ENCODE measurements at places on chromosomes 4 and X.

- DNase-seq = no peak
Observed at GRCh38 chr4:101695176-101695575, 95.4 kb upstream of the BANK1 start.

DNA sequence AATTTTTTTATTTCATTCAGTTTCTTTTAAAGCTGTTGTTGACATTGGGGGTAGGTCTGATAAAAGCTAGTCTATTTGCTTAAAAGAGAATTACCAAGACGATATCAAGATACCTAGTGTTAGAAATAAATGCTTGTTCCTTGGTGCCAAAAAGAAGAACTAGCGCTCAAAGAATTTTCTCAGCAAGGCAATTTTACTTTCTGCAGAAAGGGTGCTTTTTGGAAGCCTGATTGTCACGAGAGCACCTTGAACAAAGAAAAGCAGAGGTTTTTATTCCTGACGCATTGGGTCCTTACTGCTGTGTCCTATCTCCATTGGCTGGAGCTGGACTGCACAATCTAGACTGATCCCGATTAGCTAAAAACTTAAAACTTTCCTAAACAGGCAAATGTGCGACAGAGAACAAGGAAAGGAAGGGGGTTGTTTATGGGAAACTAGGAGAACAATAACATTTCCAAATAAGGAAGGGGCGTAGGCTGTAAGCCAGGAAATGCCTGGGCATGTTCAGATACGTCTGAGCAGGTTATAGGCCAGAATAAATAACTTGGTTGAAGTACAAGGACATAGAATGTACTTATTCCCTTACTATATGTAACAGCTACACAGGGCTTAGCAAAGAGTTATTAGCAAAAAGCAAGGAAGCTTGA is 50.3 kb upstream of the STPG2 start:
- no peak for DNase-seq

GRCh38 chr4:75593393-75593792 is 36.9 kb downstream of the CDKL2 start:
- DNase-seq = no peak

- no peak for DNase-seq
Observed at GRCh38 chr4:87918314-87919058, 57.0 kb upstream of the SPP1 start.
